ENCODE measurements at places on chromosomes 1 and 21.
A peak's percentile ranks its signal among the peaks of the same experiment; 100 is the strongest.

- no peak for DNase-seq
Measured at GRCh38 chr1:28258628-28259251, 578 bp upstream of the SESN2 start.

DNA sequence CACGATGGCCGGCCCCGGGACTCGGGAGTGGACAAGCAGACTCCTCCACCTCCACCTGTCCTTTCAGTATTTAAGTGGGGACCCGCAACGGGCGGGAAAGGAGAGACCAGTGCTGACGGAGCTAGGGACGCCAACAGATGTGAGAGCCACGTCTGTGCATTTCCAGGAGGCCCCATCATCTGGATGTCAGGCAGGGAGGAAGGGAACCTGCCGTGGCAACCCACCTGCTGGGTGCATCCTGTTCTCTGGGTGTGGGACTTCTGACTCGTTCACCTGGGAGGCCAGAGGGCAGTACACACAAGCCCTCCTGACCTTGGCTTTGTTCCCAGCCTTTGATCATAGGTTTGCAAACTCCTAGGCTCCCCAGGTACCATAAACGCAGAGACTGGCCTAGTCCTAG, 5.6 kb upstream of the PCBP3 start:
- DNase-seq = no peak

DNA sequence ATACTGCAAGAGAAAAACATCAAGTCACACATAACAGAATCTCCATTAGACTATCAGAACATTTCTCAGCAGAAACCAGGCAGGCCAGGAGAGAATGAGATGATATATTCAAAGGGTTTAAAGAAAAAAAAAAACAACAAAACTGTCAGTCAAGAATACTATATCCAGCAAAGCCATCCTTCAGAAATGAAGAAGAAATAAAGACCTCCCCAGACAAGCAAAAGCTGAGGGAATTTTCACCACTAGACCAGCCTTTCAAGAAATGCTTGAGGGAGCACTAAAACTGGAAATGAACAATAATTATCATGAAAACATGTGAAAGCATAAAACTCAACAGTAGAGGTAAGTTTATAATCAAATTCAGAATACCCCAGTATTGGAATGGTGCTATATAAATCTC, 47.2 kb downstream of the MCOLN2 start:
- DNase-seq = no peak

DNA sequence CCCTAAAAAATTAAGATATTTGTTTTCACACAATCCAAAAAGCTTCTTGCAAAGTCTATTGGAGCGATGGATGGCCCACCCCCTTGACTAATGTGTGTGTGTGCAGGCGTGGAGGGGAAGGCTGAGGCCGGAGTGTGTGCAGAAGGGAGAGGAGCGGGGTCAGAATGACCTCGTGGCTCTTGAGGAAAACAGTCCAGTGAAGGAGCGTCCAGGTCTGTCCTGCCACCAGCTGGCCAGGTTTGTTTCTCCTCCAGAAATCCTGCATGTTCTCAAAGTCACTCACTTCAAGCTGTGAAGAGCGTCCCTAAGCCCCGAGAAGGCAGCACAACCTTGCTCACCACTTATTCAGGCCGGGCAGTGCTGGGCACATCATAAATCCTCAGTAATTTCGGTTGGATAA, 69.5 kb upstream of the SSX2IP start:
- no peak for DNase-seq

DNA sequence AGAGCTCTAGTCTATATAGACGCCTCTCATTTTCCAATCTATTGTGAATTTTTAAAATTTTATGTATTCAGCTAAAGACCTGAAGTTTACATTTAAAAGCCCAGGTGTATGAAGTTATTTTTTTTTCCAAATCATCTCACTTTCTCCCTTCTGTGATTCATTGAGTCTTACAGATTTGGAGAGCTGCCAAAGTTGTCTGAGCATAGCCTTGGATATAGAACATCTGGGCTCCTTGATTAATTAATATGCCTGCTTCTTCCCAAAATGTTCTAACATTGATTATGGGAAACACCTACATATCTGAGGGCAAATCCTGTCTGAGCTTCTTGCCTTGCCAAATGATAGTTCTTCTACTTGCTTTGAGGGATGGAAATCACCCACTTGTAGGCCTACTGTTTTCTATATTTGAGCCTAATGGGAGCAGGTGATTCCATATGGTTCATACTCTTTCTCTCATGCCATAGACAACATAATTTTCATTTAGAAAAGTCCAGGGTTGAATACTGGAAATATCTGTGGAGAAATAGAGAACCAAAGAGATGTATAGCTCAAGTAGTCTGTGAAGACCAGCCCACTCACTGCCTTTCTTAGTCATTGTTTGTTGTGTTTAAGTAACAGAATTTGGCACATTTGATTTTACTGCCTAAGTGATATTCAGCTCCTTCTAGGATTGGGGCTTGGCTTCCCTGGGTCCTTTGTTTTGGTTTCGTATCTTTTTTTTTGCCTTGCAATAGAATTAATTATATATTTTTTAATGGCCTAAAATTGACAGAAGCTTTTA, 46.2 kb downstream of the MACF1 start:
- peak; percentile 55 for DNase-seq

- peak; percentile 47 for DNase-seq
Measured at GRCh38 chr1:43853161-43853921, 80.3 kb upstream of the ARTN start.

- no peak for DNase-seq
Measured at GRCh38 chr1:198967566-198967965, 328.7 kb downstream of the PTPRC start.

DNA sequence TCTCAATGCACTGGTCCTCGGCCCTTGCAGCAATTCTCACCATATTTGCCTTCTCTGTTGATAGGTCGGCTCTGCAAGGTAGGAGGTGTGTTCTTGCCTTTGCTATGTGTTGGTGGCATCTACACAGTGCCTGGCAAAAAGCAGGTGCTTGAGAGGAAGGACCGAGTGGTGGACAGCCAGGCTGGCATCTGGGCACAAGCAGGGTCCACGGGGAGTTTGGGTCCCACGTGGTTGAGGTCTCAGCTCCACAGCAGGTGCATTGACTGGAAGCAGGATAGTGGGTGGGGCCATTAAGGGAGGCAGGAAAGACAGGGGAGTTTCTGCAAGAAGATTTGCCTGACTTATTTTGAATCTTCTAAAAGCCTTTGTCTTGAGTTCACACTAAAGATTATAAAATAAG, 81.2 kb upstream of the WNT4 start:
- no peak for DNase-seq
